ENCODE measurements at places on chromosomes 4 and X.

DNA sequence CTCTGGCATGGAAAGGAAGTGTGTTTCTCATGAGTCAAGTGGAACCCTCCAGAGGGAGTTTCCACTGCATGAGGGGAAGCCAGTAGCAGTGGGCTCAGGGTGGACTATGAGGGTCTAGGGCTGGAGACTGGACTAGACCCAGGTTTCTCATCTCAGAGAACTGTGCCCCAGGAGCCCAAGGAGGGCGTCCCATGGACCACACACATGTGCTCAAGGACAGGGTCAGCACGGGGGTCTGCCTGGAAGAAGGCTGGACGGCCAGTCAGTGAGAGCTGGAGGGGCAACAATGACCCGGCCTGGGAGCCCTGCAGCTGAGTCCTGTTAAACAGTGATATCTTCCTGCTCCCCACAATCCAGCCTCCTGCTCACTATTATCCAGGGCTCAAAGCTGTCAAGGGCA lies 5.8 kb upstream of the CTSO start:
- no peak for DNase-seq

DNA sequence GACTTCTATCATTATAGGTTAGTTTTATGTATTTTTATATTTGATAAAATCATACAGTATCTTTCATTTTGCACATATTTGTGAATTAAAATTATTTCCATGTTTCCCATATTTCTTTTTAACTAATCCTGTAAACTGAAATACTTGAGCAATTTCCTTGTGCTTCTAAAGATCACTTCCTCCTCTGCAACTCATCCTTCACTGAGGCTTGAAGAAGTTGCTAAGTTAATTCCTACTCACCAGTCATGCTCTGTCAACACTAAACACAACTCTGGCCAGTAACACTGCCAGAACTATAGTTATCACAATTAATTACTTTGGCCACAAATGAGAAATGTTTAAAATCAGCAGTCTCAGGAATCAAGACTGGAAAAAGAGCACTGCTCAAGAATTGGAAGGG lies 6.7 kb downstream of the SPATA4 start:
- DNase-seq: no peak

DNA sequence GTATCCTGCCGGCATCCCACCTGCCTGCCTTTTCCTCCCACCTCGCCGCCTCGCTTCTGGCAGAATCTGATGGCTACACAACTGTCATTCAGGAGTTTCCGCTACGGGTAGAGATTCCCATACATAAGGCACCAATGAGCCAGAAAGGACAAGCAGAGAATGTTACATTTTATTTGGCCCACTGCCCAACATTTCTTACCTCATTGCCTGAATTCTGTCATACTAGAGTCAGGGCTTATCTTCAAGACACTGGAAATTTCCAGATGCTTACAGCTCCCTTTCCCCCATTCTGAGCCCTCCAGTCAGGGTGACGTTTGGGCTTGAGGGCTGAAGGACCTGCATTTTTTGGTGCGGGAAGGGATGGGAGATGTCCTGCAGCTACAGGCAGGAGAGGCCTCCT lies 113.0 kb downstream of the NHS start:
- no peak for DNase-seq

DNA sequence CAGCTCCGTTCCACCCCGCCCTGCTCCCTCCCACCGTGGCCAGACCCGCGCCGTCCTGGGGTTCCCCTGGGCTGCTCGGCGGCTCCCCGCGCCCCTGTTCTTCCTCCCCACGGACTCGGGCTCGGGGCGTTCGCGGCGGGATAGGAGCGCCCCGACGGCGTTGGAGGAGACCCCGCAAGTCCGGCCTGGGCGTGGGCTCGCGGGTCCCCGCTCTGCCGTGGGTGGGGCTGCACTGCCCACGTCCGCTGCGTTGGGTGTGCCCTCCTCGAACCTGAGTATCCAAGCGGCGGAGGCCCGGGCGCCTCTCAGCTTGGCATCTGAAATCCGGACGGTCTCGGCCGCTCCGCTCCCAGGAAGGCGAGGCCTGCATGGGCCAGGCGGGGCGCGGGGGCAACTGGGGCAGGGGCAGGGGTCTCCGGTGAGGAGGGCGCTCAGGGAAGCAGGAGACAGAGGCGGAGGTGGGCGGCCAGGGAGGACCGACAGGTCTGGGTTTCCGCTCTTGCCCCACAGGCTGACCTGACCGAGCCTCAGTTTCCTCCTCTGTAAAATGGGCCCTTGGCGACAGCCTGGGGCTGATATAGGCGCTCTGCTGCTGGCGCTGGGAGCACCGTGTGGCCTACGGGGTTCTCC lies 12.0 kb upstream of the NAT8L start:
- DNase-seq: no peak

- DNase-seq: no peak
These were observed 3.5 kb downstream of the SPOCK3 start for GRCh38 chr4:167230744-167231143.

DNA sequence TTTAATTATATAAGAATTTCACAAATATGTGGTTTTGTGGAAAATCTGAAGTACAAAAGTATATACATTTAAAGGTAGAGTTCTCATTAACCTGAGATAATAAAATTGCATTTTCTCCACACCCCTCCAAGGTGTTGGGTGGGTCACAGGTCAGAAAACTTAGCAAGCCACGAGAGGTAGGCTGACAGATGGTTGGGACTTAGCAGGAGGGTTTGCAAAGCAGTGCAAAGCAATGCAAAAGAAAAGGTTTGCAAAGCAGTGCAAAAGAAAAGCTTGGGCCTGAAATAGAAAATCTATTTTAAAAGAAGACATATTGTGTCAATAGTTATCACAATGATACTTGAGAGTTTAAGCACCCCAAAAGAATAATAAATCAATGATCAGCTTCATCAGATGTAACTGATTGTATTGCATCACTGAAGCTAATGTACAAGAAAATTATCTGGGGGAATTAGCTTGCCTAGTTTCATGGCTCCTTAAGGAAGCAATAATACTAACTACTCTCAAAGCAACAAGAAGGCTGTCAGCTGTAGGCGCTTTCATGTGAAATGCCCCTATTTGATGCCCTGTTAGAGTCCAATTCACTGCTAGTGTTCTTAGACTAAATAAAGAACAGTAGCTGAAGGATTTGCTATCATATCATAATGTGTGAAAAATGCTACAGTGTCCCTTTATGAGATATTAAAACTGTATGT lies 319.5 kb downstream of the KCNIP4 start:
- no peak for DNase-seq

DNA sequence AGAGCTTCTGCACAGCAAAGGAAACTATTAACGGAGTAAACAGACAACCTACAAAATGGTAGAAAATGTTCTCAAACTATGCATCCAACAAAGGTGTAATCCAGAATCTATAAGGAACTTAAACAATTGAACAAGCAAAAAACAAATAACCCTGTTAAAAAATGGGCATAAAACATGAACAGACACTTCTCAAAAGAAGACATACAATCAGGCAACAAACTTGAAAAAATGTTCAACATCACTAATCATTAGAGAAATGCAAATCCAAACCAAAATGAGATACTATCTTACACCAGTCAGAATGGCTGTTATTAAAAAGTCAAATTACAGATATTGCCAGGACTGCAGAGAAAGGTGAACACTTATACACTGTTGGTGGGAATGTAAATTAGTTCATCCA lies 309.6 kb upstream of the KLF3 start:
- DNase-seq: no peak

GRCh38 chr4:165381821-165382373 lies 3.1 kb downstream of the CPE start:
- no peak for DNase-seq

- no peak for DNase-seq
These were observed 297.9 kb upstream of the LCORL start for GRCh38 chr4:18319431-18319830.

DNA sequence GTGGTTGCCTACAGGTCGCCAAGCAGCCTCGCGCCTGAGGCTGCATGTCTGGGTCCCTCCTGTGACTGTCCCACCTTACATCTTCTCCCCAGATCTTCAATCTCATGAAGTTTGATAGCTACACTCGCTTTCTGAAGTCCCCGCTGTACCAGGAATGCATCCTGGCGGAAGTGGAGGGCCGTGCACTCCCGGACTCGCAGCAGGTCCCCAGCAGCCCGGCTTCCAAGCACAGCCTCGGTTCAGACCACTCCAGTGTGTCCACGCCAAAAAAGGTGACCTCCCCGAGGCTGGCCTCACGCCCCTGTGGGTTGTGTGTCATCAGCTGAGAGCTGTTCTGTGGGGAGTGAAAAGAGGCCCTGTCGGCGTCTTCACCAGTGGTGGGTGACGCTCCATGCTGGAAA lies 24.9 kb upstream of the HGFAC start:
- DNase-seq: no peak

DNA sequence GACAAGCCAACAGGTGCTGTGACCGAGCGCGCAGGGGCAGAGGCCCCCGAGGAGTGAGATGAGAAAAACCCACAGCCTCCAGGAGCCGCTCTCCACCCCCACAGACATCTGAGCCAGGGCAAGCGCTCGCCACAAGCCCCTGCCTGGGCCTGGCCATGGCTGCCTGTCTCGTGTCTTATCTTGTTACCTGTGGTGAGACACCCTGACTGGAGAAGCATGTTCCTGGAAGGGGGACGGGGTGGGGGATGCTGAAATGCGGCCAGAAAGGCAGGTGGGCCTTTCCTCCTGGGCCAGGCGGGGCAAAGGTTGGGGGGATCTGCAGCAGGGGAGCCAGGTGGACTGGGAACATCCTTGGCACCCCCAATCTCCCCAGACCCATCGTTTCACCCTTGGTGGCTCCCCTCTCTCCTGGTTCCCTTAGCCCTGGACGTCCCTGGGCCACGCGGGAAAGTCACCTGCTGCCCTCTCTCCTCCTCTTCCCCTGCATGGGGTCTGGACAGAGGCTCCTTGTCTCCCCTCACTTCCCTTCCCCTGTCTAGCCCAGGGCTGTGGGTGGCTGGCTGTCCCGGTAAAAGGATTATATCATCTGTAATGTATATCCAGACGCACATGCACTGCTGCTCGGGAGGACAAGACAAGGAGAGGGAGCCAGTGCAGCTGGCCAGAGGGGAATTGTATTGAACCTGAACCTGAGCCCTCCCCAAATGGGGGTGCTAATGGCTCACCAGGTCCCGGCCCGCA lies 8.4 kb upstream of the DUSP9 start:
- DNase-seq: no peak

- no peak for DNase-seq
These were observed 16.2 kb upstream of the FHL1 start for GRCh38 chrX:136130931-136131833.

DNA sequence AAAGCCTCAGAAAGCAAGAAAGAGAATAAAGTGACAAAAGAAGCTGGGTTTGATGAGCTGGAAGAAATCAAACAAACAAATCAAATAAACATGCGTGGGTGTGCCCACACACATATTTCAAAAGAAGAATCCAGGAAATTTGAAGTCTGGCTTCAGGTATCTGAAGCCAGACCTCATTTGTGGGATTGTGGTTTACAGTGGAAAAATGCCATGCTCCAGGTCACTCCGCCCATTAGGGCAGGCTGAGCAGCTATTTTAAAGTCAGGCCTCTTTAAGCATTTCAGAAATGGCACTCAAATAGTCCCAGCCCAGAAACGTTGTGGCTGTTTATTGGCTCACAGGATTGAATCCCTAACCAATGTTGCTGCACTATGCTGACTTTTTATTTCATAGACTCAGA lies 226.1 kb upstream of the F9 start:
- DNase-seq: no peak

GRCh38 chr4:2817701-2818350 lies 24.9 kb downstream of the SH3BP2 start:
- DNase-seq: no peak

- no peak for DNase-seq
These were observed 9.0 kb upstream of the CHIC2 start for GRCh38 chr4:54073271-54073880.

DNA sequence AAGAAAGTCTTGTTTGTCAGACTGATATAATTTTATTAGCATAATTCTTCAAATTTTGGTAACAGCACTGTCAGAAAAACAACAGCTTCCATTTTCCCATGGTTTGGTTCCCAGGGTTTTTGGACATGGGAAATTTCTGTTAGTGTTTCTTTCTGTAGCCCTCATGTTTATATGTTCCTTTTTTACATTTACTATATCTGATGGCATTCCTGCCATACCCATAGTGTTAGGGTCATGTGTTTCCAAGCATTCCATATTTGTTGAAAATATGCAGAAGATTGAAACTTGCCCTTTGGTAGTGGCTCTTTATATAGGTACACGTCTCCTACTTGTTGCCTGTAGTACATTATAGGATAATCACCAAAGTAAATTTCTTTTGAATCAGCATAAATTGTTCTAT lies 65.8 kb downstream of the PDLIM5 start:
- no peak for DNase-seq

DNA sequence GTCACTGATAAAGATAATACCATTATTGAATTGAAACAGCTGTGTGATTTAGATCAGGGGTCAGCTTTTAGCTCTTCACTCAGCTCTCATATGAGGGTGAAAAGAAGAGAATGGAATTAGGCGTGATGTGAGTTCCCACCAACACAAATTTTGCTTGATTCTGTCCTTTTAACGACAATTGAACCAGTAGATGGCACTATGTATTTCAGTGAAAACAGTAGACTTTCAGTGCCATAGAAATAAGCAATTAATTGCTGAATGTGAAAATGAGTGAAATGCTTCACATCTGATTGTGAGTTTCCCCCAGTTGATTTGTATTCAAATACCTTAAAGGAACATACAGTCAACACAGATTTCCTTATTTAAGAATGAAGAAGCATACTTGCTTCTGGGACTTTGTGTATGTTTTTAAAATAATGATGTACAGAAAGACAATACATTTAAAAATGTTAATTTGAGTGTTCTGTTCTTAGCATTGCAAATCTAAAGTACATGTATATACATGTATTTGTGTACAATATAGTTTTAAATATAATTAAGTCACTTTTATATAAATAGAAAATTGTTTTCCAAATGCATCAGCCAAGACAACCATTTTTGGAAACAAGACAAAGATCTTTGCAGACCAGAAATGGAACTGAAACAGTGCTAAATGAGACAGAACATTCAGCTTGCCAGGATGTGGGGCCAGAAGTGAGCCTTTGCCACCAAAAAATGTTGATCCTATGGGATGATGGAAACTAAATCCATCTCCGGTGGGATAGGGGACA lies 178.8 kb downstream of the SNCA start:
- DNase-seq: no peak

GRCh38 chr4:3130826-3131225 lies 56.3 kb downstream of the HTT start:
- no peak for DNase-seq

All from memory B cell (primary cell).